ENCODE measurements at places on chromosomes 6 and 20.

DNA sequence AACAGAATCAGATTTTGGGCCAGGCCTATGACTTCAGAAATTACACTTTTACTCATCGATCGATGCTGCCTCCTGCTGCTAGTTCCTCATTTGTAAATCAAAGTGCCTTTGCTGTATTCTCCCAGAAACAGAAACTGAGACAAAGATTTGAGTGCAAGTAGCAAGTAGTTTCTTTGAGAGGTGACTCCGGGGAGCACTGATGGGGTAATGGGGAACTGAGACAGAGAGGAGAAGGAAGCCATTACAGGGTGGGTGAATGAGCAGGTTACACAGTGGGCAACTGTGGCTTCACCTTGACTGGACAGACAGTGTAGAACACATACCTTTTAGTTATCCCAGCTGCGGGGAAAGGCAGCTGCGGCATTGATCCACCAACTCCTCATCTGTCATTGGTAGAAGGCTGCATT lies 9.7 kb upstream of the CD40 start:
- DNase-seq: no peak

GRCh38 chr6:6557504-6557839 lies 31.0 kb upstream of the LY86 start:
- DNase-seq: no peak

DNA sequence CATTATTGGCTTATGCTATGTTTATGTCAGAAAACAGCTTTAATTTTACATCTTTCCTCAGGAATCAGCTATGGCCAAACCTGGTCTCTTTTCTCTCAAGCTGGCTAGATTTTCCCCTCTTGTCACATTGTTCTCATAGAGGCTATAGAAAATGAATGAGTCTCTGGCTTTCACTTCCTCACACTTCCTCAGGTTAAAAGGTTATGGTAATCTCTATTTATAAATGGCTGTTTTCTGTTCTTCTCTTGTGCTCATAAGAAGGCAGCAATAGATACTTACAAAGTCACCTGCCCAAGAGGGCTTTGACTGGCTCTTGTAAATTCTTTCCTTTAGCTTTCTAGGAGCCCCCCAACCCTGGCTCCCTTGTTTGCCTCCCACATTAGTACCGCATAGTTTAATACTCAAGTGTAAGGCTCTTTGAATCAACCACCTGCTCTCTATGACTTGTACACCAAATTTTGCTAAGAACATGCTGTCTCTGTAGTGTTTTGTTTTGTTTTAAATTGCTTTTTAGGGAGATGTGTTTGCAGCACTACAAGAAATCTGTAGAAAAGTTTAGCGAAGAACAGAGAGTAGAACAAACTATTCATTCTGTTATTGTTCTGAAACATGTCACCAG lies 897.4 kb upstream of the CITED2 start:
- DNase-seq: no peak

GRCh38 chr20:3227506-3227905 lies 11.5 kb downstream of the SLC4A11 start:
- no peak for DNase-seq

DNA sequence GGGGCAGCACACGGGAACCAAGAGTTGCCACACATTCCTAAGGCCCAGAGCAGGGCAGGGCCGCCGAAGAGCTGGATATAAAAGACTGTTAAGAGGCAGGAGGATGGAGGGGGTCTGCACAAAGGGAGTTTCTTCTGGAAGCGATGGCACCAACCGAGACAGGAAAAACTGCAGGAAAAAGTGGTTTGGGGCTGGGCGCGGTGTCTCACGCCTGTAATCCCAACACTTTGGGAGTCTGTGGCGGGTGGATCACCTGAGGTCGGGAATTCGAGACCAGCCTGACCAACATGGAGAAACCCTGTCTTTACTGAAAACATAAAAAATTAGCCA lies 41.8 kb downstream of the SSR1 start:
- no peak for DNase-seq

Measured in fibroblast of skin of scalp (primary cell).